ENCODE measurements at places on chromosomes 1 and 21. TPM values are rescaled to one million over a fixed set of nuclear protein-coding genes. Genes with fewer than 3 reads are reported as not detected.

DNA sequence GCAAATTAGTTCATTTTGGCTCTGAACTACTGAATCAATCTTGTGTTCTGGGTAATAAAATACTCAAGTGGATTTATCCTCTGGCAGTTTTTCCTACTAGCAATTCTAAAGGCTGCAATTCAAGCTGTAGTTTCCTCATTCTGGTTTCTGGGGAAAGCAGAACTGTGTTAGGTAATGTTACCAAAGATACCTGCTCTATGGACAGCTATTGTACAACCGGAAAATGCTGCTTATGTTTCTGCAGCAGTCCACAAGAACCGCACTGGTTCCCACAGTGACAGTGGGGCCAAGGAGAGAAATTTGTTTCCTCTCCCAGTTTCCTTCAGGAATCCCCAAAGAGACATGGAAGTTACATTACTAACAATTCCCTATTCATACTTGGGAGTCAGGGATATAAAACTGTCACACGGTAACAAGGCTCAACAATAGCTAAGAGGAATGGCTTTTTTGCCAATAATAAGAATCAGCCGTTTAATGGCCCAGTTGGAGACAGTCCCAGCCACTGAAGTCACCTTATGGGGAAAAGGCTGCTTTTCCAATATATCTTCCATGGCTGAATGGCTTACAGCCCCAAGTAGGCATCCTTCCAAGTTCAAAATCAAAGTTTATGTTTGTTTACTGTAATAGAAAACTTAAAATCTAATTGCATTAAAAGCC lies 52.6 kb downstream of the PCNX2 start:
- no peak for DNase-seq

DNA sequence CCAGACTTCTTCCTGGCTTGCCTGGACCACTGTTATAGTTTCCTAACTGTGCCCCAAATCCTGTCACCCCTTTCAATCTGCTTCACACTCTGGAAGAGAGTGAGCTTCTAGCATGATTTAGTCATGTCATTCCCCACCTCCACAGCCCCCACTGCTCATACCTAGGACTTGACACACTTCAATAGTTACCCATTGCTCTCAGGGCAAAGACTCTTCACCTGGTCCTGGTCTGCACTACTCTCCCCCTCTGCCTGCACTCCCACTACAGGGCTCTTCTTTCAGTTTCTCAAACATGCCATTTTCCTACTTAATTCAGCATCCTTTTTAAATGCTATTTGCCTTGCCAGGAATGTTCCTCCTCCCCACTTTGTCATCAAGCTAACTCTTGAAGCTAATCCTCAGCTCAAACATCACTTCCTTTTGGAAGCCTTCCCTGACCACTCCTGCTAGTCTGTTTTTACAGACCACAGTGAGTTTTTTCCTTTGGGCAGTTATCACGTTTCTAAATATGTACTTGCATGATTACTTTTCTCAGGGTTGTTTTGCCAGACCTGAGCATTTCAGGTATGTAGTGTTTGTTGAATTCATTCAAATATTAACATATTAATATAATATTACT lies 24.7 kb downstream of the CYP2J2 start:
- DNase-seq, result no peak

GRCh38 chr1:109269981-109270622 lies 12.8 kb downstream of the PSRC1 start:
- no peak for DNase-seq

GRCh38 chr1:8303141-8303540 lies 14.8 kb upstream of the SLC45A1 start:
- DNase-seq, result no peak

GRCh38 chr1:203478986-203479385 lies 3.4 kb downstream of the PRELP start:
- DNase-seq, result no peak

DNA sequence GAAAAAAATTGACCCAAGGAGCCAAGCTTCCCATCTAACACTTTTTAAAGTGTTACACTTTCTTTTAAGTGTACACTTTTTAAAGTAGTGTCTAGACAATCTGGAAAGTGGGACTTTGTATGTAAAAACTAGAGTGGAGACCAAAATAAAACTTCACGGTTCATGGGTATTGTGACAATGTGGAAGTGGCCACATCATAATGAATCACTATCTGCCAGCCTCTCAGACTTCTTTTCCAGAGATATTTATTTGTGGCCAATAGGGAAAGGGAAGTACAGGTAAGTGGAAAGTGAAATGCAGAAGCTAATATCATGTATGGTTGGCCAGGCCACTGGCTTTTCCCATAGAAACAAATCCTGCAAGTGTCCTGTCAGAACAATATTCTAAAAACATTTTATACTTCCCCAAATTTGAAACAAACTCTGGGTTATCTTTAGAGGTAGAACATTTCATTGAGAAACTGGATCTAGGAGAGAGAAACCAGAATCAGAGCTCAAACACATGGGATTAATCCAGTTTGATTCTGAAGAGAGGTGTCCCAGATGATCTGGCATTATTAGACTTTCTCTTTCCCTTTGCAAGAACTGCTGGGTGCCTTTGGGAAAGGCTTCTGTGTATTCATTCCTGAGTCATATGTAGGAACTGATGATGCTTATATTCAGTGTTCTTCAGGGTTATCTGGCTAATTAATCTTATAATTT lies 2.0 kb downstream of the TNFSF18 start:
- DNase-seq, result no peak

DNA sequence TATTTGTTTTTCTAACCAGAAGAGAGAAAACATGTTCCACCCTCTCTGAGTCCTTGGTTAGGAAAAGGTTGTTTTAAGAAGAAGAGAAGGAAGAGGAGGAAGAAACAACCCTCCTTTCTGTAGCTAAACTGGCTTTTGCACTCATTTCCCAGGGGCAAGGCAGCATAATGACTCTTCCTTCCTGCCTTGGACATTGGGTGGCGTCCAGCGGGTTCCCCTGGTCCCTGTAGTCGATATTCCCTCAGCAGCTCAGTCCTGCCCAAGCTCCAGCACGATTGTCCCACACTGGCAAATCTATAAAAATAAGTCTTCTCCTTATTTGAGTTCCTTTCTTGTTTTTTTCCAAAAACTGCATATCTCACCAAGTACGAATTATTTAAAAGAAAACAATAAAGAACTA lies 81.2 kb downstream of the TEX35 start:
- DNase-seq, result no peak

DNA sequence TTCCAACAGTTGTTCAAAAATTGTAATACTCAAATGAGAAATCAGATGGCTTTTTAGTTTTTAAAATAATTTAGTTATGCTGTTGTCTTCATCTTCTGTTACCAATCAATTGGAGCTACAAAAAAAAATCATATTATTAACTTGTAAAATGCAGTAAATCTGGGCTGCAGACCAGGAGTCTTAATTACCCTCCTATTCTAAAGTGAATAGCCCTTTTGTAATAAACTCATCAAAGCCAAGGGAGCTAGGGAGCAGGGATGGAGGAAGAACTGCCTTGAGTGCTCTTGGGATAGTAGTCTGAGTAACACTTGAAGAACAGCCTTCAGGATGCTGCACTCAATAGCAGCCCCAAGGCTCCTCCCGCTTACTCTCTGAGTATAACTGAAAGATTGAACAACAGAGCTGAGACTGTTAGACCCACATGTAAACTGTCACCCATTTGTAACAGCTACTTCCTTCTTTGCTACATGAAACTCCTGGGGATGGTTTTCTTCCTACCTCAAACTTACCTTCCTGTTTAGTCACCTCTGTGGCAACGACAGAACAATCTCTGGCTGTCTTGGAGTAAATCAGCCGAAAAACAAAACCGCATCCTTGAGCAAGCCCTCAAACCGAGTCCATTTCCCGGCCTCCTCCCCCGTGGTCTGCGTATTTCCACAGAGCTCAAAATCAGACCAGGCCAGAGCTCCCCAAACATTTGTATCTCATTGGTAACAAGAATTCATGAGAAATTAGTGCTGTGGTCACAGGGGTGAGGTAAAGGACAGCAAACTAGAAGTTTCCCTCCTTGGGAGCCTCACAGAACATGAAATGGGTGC lies 55.9 kb downstream of the CD58 start:
- DNase-seq, result peak; percentile 45

Gene POMGNT1
- total RNA-seq, result 62.0 TPM

Gene CD1D
- total RNA-seq, result 0.86 TPM

Measured in Calu3 (cell line).